Omental fat pad (tissue), 4 donors: ENCODE measurements at places on chromosomes 7 and 10. TPM values are rescaled to one million over a fixed set of nuclear protein-coding genes. Genes with fewer than 3 reads are reported as not detected.

Gene PLAC9
- 18.4 TPM for total RNA-seq

- no peak for DNase-seq
These were observed 29.3 kb downstream of the TMEM196 start for GRCh38 chr7:19744075-19744474.

DNA sequence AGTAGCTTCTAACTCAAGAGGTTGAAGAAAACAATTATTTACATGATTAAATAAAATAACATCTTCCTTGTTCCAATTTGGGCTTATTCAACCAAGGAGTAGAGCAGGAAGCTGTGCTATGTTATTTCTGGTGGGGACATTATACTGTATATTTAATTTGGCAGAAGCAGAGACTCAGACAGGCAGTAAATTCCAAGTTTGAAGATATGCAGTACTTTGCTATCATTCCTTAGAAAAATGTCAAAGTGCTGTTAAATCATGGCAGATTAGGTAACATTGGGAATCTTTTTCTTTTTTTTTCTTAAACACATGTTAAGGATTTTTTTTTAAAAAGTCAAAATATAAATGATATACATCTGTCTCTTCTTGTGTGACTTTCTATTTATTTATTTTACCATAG is 190.1 kb downstream of the SUGCT start:
- no peak for DNase-seq

Gene CYP26C1
- 0.13 TPM for total RNA-seq

DNA sequence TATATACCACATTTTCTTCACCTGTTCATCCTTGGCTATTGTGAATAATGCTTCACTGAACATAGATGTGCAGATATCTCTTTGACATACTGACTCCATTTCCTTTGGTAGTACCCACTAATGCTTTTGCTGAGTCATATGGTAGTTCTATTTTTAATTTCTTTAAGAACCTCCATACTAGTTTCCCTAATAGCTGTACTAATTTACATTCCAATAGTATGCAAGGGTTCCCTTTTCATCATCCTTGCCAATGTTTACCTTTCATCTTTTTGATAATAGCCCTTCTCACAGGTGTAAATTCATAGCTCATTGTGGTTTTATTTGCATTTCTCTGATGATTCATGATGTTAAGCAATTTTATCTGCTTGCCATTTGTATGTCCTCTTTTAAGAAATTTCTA is 159.9 kb downstream of the CALCR start:
- DNase-seq, result no peak

DNA sequence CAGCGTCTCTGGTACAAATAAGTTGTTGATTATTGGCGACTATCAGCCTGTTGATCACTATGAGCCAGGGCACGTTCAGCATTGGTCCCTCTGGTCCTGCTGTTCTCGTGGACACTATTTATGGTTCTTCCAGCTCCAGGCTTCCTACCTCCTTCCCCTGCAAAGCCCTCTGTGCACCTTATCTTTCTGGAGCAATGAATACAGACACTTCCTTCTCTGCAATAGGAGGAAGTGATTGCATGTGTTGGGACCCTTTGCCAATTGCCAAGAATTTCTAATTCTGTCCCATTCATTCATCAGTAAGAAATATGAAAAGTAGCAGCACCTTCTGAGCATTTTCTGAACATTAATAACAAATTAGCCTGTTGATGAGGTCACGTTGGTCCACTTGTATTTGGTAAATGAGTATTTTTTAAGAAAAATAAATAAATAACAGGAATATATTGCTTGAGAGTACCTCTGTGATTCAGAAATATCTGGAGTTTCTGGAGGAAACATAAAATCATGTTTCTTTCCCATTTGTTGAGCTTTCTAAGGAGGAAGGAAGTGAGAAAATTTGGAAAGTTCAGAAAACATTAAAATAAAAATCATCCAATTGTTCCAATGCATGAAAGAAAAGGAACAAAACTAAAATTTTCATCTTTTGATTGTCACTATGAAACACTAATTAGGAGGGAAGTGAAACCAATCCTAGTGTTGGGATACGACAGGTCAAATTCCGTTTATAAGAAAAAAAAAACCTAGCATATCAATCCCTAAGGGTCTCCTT is 259.1 kb upstream of the KLF6 start:
- DNase-seq, result no peak

- no peak for DNase-seq
These were observed 129.6 kb upstream of the SP8 start for GRCh38 chr7:20916311-20916710.

- DNase-seq, result no peak
These were observed 8.8 kb downstream of the ASB10 start for GRCh38 chr7:151178236-151178635.

- DNase-seq, result no peak
These were observed 108.8 kb downstream of the SPAG6 start for GRCh38 chr10:22453948-22454591.

DNA sequence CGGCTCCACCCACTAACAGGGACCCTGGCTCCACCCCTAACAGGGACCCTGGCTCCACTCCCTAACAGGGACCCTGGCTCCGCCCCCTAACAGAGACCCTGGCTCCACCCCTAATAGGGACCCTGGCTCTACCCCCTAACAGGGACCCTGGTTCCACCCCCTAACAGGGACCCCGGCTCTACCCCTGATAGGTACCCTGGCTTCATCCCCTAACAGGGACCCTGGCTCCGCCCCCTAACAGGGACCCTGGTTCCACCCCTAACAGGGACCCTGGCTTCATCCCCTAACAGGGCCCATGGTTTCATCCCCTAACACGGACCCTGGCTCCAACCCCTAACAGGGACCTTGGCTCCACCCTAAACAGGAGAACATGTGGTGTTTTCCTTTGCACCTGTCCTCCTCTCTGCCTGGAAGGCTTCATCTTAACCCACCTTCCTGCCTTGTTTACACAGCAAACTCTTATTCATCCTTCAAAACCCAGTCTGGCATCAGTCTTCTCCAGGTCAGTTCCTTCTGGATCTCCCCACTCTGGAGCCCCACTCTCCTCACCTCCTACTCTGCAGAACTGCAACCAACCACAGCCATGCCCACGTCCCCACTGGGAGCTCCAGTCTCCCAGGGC is 58.0 kb downstream of the CHST15 start:
- DNase-seq, result no peak

GRCh38 chr7:82534684-82535083 is 91.1 kb upstream of the CACNA2D1 start:
- no peak for DNase-seq

DNA sequence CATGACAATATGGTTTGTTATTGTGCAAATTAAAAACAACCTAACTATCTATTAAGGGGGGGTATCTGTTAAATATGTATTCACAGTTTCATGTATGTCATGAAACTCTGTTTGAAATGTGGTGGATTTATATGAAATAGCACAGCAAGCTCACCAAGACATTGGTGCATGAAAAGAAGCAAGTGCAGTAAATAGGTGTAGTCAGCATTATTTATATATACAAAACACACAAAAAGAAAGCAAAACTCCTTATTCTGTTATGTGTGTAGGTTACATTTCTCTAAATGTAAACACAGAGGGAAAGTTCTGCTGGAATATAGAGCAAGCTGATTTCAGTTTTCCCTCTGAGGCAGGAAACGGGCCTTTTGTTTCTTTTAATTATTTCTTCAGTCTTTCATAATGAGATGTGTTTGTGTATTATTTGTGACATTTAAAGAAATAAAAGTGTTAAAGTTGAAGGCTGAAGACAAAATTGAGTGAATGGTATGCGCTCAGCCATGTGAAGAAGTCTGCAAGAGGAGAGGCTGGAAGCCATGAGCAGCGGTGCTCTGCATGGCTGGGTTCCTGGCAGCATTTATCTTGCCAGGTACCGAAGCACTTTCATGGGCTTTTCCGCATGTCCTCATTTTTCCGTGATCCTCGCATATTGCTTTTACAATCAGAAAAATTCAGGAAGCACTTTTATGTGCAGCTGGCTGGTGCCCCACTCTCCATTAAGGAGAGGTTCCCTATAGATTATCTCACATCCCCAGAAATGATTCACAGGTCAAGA is 38.5 kb downstream of the GRID1 start:
- DNase-seq, result no peak

Gene HTR5A
- not detected for total RNA-seq
